Stimulated activated CD4-positive, alpha-beta T cell treated with anti-CD3 and anti-CD28 coated beads, Interleukin-2, amount 100 ng/mL, for 24 hours (primary cell): ENCODE measurements at places on chromosomes 1 and 21.

DNA sequence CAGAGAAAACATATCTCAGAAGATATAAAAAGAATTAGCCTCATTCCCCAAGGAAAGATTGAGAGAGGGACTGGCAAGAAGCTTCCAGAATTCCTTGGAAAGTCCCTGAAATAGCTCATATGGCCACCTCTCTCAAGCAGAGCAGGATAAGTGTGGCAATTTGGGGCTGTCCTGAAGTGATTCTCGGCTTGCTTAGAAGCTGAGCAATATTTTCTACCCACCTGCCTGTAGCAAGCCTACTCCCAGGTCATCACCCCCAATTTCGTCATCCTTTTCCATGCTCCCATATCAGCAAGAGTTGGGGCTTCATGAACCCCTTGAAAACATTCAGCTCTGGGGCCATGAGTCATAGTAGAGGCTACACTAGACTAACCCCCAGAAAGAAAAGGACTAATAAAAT is 131.5 kb downstream of the PLPP3 start:
- no peak for DNase-seq

- no peak for DNase-seq
Measured at GRCh38 chr1:16468558-16468957, 28.0 kb downstream of the NECAP2 start.

GRCh38 chr1:40909281-40909680 is 47.1 kb upstream of the CITED4 start:
- no peak for DNase-seq

DNA sequence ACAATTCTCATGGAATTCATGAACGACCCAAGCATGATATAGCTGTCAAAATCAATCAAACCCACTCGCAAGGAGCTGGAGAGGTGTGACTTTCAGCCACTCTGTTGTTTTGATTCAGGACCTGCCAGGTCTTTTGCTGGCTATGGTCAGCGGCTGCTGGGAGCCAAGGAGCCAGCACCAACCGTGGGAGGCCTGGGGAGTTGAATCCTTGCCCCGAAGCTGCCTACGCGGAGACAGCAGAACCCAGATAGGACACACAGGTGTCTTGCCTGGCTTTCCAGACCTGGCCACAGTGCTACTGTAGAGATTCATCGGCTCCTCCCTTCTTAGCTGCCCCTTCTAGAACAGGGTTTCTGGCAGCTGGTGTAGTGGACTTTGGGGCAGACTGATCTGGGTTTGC is 42.7 kb downstream of the ZSCAN20 start:
- no peak for DNase-seq

DNA sequence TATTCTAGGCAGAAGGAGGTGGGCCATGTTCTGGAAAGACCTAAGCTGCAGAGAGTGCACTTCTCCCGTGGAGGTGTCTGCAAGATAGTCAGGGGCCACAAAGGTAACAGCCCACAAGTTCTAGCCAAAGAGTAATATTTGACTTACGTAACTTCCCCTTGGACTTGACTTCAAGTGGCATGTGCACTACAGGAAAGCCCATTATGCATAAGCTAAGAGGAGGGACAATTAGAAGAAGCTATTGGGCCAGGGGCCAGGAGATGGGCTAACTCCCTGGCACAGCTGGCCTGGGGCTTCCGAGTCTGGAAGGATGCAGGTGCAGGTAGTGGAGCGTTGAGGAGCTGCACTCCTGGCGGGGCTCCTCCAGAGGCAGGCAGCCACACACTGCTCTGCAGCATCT is 58.3 kb downstream of the ERG start:
- DNase-seq, result no peak
